Muscle of arm (tissue), 14 donors: ENCODE measurements at places on chromosomes 7 and 10.

GRCh38 chr10:48253970-48254657 is 20.4 kb downstream of the FRMPD2 start:
- no peak for DNase-seq

- DNase-seq: no peak
These were observed 669 bp upstream of the AP5Z1 start for GRCh38 chr7:4774658-4775249.

GRCh38 chr10:133445268-133445732 is 8.4 kb upstream of the SCART1 start:
- DNase-seq: no peak

DNA sequence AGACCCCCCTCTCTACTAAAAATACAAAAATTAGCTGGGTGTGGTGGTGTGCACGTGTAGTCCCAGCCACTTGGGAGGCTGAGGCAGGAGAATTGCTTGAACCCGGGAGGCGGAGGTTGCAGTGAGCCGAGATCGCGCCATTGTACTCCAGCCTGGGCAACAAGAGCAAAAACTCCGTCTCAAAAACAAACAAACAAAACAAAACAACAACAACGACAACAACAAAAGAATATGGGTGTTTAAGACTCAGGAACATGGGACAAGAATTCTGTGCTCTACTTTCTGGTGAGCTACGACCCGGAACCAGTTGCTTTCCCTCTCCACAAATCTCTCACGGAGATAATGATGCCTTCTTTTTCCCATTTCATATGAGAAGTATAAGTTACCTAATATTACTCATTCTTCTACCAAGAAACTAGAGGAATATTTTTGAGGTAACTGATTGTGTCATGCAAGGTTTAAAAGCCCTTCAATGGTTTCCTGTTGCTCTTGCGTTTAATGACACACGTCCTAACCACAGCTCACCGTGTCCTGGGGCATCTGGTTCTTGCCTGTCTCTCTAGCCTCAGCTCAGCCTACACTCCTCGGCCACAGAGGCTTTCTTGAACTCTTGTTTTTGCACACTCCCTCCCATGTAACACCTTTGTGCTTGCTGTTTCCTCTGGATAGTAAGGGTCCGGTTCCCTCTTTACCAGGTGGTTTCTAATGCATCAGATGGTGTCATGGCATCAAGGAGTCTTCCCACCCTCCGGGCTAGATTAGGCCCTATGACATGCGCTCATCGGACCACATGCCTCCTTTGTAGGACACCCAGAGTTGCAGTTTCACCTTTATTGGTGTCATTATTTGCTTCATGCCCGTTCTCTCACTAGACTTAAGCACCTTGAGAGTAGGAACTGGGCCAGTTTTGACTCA is 67.5 kb downstream of the PFKFB3 start:
- no peak for DNase-seq

GRCh38 chr10:122475100-122475499 is 13.7 kb downstream of the HTRA1 start:
- peak; percentile 71 for DNase-seq

- DNase-seq: no peak
These were observed 631.9 kb upstream of the ANKRD30A start for GRCh38 chr10:36493516-36493880.

GRCh38 chr7:137790828-137791227 is 55.9 kb downstream of the DGKI start:
- DNase-seq: no peak

DNA sequence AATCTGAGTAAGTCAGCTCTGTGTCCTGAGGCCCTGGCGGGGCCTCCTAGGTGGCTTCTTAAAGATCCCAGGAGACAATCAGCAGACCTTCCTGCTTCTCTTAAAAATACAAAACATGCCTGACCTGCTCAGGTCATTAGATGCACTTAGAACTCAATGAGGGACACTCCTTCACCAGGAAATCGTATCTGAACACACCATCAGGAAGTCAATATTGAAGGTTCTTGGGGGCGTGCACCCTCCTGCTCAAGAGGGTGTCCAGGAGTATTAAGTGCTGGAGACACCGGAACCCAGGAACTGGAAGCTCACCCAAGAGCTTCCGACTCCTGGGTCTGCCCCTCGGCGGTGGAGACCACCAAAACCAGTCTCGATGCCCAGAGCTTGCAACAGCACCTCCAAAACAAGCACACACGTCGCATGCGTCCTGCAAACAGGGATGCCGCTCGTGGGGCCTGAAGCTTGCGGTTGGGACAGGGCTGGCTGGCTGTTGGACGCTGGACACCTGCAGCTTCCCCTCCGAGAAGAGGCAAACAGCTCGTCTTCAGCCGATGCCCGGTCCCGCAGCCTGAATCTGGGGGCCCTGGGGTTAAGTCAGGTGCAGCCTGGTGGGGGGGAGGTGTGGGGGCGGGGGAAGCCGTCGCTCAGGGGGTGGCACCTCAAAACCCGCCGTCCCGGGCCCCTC is 803 bp downstream of the RAPGEF5 start:
- DNase-seq: no peak
